Panc1 (cell line): ENCODE measurements at places on chromosomes 7 and 10. TPM values are rescaled to one million over a fixed set of nuclear protein-coding genes. Genes with fewer than 3 reads are reported as not detected.

AKR1C8 gene
- not detected for total RNA-seq

DNA sequence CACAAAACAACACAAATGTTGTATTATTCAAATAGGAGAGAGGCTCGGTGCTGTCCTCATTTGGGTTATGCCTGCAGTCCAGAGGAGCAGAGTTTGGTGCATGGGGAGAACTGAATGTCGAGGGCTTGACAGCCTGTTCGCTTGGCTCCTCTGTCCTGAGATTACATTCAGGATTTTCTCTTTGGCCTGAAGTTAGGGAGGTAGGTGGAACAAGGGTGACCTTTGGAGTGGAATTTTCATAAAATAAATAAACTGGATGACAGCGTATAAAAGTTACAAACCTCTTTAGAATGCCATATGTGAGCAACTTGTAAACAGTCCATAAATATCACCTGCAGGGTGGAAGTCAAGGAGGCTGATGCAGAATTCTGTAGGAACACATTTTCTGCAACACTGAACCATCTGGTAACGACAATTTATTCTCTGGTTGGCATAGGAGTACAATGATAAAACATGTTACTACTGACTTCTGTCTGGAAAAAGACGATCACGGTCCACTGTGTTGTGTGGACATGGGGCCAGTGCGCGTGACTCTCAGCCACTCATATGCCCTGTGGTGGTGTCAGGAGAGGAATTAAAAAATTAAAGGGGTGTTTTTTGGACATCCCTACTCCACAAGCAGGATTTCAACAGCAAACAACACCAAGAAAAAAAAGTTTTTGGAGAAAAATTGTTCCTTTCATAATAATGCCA, 33.2 kb downstream of the NRP1 start:
- H3K4me3 ChIP-seq: no peak overlapping the region
- H3K27ac ChIP-seq: peak overlapping the region; percentile 96
- no peaks in the 10 kb centered on the region; the same call in 1 of the 2 replicates for H3K36me3 ChIP-seq
- peaks cover 61% of the 10 kb centered on the region for H3K4me1 ChIP-seq

- H3K27ac ChIP-seq: peak overlapping the region; percentile 65; the same call in 1 of the 2 replicates
- H3K4me3 ChIP-seq: no peak overlapping the region
- peaks cover 63% of the 10 kb centered on the region for H3K4me1 ChIP-seq
- no peaks in the 10 kb centered on the region for H3K36me3 ChIP-seq
- no peaks in the 10 kb centered on the region for H3K27me3 ChIP-seq
Observed at GRCh38 chr7:116805100-116805544, 57.3 kb upstream of the CAPZA2 start.

- H3K4me1 ChIP-seq: no peaks in the 10 kb centered on the region
- DNase-seq: no peak
- H3K27me3 ChIP-seq: no peaks in the 10 kb centered on the region
- H3K27ac ChIP-seq: no peak overlapping the region
Observed at GRCh38 chr10:126496771-126497545, 108.7 kb upstream of the ADAM12 start.

DNA sequence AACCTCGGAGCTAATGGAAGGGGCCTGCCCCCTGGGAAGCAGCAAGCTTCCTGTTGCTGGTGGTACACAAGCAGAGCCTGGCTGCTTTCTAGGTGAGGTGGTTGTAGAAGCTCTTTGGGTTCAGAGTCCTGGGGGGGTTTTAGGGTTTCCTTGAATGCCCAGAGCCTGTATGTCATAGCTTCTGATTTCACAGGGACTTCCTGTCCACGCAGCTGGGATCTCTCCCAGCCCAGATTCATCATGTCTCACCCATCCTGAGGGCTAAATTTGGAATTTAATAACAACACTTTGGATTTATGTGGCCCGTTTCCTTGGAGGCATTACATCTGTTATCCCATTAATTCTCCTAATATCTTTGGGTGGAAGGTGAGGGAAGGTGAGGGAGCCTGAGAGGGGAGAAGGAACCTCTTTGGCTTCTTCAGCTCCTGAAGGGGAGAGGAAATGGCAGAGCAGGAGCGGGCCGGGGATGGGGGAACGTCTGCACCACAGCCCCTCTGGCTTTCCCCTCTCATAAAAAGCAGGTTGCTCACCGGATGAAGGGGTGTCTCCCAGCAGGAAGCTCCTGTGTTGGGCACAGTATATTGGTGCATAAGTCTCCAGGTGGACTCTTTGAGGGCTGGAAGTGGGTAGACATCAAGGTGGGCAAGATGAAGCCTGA, 19.7 kb downstream of the RPS24 start:
- DNase-seq: no peak
- H3K27ac ChIP-seq: no peak overlapping the region
- H3K27me3 ChIP-seq: no peaks in the 10 kb centered on the region
- H3K36me3 ChIP-seq: no peaks in the 10 kb centered on the region
- no peak overlapping the region for H3K4me3 ChIP-seq
- H3K4me1 ChIP-seq: no peaks in the 10 kb centered on the region

DNA sequence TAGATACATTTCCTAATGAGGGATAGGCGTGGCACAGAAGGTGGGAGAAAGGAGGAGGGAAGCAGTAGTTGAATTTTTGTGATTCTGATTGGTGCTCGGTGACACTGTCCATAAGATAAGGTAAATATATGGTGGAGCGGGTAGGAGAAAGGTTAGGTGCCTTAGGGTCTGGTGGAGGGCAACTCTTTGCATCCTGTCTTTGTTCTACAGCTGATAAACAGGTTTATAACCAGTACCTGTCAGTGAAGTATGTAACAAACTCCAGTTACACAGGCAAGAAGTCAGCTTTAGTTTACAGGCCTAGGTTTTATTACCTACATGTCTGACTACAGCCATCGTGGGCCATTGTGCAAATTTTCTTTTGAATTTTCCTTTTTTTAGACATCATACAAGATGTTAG, 10.9 kb upstream of the FAM180A start:
- no peaks in the 10 kb centered on the region for H3K4me1 ChIP-seq
- no peak overlapping the region for H3K4me3 ChIP-seq
- H3K36me3 ChIP-seq: no peaks in the 10 kb centered on the region
- H3K27ac ChIP-seq: no peak overlapping the region

ABI1 gene
- total RNA-seq: 35.2 TPM

DNA sequence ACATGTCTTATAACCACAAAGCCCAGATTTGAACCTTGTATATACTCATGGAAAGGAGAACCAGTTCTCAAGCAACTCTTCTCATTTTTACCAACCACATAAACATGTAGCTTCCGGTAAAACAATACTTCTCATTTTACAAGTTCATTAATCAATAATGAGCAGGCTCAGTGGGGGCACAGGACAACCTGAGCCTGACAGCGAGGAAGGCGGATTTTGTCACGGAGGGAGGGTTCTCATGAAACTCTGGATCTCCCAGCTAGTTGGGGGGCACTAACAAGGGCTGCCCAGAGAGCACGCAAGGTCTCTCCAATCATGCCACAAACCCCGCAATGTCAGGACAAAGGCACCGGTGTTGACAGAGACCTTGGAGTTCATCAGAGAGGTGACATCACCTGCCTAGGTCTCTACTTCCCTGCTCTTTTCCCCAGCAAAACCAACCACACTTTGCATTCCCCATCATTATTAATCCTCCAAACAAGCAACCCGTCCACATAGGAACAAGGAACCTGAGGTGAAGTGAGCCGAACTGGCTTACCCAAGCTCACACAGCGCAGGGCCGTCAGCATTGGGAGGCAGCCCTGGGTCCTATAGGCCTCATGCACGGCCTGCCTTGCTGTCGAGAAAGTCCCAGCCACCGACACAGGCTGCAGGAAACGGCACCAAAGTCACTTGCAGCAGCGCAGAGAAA, 192.1 kb upstream of the KLF14 start:
- no peak for DNase-seq
- peaks cover 5% of the 10 kb centered on the region for H3K36me3 ChIP-seq
- peak overlapping the region; percentile 100 for H3K27ac ChIP-seq
- peaks cover 99% of the 10 kb centered on the region for H3K4me1 ChIP-seq
- H3K27me3 ChIP-seq: no peaks in the 10 kb centered on the region
- H3K4me3 ChIP-seq: no peak overlapping the region

- H3K4me3 ChIP-seq: no peak overlapping the region
- no peaks in the 10 kb centered on the region for H3K4me1 ChIP-seq
- no peak overlapping the region for H3K27ac ChIP-seq
- no peaks in the 10 kb centered on the region for H3K36me3 ChIP-seq
- no peak for DNase-seq
- no peaks in the 10 kb centered on the region for H3K27me3 ChIP-seq
Observed at GRCh38 chr7:37545619-37546534, 97.2 kb upstream of the ELMO1 start.

DNA sequence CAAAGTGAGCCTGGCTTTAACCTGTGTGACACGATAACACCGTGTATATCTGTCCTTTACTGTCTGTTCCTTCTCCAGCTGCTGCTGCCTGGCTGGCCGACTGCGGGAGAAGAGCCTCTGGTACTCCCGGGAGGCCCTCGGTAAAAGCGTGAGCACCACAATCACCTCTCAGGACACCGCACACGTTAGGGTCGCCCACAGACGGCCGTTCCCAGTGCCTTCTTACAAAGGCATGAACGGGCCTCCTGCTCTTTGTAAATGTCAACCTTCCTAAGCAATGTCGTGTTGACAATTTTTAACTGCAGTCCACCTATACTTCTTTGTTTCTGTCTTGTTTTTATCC, 177.6 kb downstream of the DIP2C start:
- H3K4me1 ChIP-seq: peaks cover 14% of the 10 kb centered on the region
- no peak overlapping the region; the same call in 1 of the 2 replicates for H3K4me3 ChIP-seq
- no peaks in the 10 kb centered on the region for H3K27me3 ChIP-seq
- DNase-seq: no peak

HOXA7 gene
- not detected for total RNA-seq

DNA sequence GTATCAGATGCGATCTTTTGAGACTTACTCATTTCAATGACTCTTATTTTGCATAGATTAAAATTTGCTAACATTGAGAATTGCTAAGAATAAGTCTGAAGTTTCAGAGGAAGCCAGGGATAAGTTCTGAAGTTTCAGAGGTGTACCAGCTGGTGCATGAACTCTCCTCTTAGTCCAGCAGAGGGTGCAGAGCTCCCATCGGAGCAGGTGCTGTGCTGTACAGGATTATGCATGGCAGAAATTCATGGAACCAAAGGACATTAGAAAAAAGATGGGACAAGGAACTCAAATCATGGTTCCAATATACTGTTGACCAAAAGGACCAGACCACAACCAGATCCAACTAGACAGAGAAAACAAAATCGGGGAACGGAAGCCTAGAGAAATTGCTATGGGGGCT, 41.9 kb downstream of the MGAM2 start:
- H3K27ac ChIP-seq: no peak overlapping the region
- H3K36me3 ChIP-seq: no peaks in the 10 kb centered on the region
- H3K4me3 ChIP-seq: no peak overlapping the region

DNA sequence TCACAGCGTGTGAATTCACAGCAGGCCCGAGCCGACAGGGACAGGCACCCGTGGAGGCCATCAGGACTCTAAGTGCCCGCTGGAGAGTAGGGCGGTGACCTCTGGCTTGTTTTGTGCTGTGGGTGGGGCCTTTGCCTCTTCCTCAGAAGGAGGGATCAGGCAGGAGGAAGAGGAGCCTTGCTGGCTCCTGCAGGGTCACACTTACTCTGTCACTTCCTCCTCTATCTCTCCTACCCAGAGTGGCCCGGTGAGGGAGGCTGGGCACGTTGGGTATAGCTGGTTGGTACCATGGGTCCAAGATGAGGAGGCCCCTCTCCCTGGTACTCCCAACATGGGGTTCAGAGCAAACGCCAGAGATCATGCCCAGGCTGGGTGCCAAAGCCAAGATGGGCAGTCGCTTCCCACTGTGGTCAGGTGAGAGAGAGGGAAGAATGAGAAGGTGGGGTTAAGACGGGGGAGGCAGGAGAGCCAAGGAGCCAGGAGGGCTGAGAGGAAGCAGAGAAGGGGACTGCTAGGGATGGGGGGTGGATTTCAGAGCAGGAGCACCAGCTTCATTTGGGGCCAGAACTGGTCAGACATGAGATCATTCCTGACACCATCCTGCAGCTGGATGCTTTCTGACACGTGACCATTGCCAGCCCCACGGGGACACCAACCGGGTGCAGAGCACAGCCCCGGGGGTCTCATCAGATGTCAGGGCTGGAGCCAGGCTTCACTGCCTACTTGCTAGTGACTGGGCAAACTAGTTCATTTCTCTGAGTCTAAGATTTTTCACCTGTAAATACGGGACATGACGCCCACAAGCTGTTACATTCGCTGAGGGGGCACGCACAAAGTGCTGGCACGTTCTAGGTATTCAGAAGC, 54.8 kb upstream of the CACUL1 start:
- H3K4me3 ChIP-seq: no peak overlapping the region
- H3K4me1 ChIP-seq: no peaks in the 10 kb centered on the region
- no peak overlapping the region for H3K27ac ChIP-seq

KLF14 gene
- total RNA-seq: 0.39 TPM

DNA sequence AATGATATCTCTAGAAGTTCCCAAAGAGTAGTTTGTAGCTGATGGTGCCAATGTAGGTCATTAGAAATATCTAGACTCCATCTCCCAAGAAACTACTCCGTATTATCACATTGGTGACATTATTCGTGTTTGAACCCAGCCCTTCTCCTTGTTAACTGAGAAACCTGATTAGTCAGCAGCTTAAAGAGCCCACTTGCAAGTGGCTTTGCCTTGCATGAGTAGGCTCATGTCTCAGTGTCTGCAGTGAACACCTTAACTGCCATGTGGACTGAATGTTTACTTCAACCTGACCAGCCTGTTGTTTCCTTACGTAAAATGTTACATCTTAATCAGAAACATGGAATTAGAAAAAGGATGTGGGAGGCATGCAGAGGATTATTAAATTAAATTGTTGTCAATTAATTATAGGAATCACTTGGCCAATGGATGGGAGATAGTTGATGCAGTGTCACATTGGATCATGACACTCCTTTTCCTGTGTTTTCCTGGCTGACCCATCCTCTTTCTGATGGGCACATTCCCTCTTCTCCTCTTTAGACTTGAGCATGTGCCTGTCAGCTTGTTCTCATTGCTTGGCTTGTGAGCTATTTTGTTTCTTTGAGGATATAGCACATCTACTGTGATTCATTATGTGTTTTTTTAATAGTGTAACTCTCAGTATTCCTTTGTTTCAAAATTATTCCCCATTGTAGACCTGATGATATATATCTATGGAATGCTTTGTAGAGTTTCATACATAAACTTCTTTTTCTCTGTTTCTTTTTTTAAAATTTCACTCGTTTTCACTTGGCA, 18.0 kb downstream of the STARD3NL start:
- H3K27ac ChIP-seq: peak overlapping the region; percentile 30; the same call in 1 of the 2 replicates
- H3K27me3 ChIP-seq: no peaks in the 10 kb centered on the region
- no peak for DNase-seq
- peaks cover 20% of the 10 kb centered on the region for H3K4me1 ChIP-seq
- H3K36me3 ChIP-seq: no peaks in the 10 kb centered on the region

- H3K27me3 ChIP-seq: no peaks in the 10 kb centered on the region
- H3K36me3 ChIP-seq: no peaks in the 10 kb centered on the region
- DNase-seq: no peak
Observed at GRCh38 chr10:124372899-124373298, 45.8 kb downstream of the OAT start.

AGMO gene
- not detected for total RNA-seq

C10orf53 gene
- total RNA-seq: not detected

DNA sequence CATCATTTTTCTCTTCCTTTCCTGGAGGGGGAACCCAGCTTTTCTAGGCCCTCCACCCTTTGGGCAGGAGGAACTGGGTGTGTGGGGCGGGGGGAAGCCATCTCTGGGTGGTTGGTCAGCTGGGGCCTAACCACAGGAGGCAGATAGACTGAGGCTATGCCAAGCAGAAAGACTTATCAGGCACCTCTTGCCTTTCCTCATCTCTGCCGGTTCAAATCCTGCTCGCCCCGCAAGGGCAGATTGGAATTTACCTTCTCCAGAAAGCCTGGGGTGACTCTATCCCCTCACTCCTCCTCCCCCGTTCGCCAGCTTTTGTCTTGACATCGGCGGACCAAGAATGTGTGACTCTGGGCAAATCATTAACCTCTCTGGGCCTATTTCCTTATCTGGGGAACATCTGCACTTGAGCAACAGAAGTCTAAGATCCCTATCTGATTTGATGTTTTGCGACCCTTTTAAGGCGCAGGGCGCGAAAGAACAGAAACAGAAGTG, 584 bp upstream of the GARS1 start:
- peaks cover 19% of the 10 kb centered on the region for H3K4me1 ChIP-seq
- peak overlapping the region; percentile 100 for H3K4me3 ChIP-seq
- no peak for DNase-seq
- peaks cover 11% of the 10 kb centered on the region for H3K36me3 ChIP-seq
- H3K27ac ChIP-seq: peak overlapping the region; percentile 99
